ENCODE measurements at places on chromosomes 3 and 15.
A peak's percentile ranks its signal among the peaks of the same experiment; 100 is the strongest.

- DNase-seq, result peak; percentile 13
These were observed at the start of gene CAMK2N2 for GRCh38 chr3:184261270-184261853. Gene CAMK2N2 (minus strand): TSS chr3:184261553. CDS start chr3:184261285, 268 bp downstream.

GRCh38 chr3:123459862-123460261 lies 11.0 kb upstream of the ADCY5 start:
- DNase-seq, result no peak

- no peak for DNase-seq
These were observed 21.8 kb downstream of the ATP2C1 start for GRCh38 chr3:130915567-130916292.

GRCh38 chr3:26193558-26193957 lies 403.7 kb downstream of the OXSM start:
- no peak for DNase-seq

- peak; percentile 95 for DNase-seq
These were observed 37.1 kb upstream of the SLC4A7 start for GRCh38 chr3:27521179-27521871.

DNA sequence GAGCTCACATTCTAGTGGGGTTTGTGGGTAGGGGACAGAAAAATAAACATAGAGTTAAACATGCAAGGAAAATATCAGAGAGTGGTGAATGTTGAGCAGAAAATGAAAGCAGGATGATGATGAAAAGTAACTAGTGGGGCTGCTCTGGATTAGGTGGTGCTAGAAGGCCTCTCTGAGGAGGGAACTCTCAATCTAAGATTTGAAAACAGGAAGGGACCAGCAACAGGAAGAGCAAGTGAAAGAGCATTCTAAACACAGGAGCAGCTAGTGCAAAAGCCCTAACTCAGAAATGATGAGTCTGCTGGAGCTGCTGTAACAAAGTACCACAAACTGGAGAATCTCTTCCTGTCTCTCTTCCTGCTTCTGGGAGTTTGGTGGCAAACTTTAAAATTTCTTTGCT lies 468.6 kb upstream of the AGTR1 start:
- DNase-seq, result no peak

- no peak for DNase-seq
These were observed 125.2 kb downstream of the EFHB start for GRCh38 chr3:19808834-19809233.

DNA sequence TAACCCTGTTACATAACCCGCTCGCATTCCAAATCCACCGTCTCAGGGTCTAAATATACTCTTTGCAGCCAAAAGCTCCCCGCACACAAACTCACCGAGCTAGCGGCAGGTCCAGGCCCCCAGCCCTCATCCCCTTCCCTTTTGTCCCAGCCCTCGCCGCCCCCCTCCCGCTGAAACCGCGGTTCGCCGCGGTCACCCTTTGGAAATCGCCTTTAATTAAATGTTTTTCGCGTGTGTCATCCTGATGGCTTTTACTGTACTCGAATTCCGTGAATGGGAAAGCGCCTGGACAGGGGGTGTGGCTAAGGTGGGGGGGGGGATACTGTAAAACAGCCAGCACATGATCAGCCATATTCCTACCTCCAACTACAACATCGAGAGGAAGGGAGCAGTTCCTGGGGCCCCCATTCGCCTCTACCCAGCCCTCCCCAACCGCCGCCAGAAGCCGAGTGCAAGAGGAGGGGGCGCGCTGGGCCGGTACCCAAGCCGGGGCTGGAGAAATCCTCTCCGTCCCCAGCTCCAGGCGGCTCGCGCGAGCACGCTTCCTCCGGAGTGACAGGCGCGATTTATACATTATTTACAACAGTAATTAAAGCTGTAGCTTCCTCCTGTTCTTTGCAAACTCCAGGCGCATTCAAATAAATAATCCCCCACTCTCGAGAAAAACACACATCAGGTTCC lies 1.7 kb downstream of the RORA start:
- no peak for DNase-seq

- DNase-seq, result no peak
These were observed 69.7 kb upstream of the LINGO1 start for GRCh38 chr15:77702211-77702957.

DNA sequence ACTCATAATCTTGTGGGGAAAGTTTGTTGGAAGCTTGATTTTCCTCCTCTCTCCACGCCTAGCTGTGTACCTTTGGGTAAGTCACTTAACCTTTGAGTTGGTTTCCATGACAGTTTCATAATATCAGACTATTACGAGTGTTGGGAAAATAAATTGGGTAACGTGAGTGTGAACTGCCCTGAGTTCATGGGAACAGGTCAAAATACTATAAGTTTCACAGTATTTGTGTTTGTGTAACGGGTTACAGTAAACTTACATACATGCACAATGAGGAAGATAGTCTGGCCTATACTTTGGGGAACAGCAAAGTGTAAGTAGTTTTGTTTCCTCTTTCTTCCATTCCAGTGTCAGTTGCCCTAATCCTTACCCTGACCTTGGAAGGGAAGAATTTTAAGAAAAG lies 509.9 kb downstream of the MECOM start:
- DNase-seq, result peak; percentile 59

- no peak for DNase-seq
These were observed 202.3 kb upstream of the PROK2 start for GRCh38 chr3:71987089-71987735.

DNA sequence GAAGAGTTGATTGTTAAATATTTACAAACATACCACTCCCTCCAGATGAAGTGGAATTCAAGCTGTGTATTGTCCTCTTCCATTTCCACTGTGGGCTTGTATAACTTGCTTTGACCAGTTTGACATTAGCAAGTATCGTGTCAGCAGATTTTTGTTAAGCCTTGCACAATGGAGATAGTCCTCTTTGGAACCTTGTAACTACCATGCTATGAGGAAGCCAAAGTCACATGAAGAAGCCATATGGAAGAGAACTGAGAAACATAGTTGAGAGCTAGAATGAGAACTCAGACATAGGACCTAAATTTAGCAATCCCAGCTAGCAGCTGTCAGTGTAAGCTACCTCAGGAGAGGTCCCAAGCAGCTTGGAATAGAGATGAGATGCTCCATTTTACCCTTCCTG lies 889.2 kb downstream of the PDCD6IP start:
- no peak for DNase-seq

DNA sequence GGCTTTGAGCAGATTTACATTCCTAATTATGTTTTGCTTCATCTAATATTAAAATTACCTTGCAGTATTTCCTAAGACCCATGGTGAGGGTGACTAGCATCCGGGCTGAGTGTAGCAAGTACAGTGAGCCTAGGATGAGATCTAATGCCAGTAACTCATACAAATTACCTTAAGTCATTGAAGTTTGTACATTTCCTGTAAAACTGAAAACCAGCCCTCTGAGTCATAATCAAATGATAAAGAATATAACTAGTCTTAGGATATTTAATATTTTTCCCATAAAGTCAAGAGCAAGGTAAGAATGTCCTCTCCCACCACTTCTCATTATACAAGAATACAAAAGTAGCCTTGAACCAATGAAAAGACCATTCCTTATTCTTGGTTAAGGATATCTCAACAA lies 54.8 kb upstream of the CHRM5 start:
- no peak for DNase-seq

- DNase-seq, result no peak
These were observed 68.4 kb upstream of the MFGE8 start for GRCh38 chr15:88981244-88982215.

DNA sequence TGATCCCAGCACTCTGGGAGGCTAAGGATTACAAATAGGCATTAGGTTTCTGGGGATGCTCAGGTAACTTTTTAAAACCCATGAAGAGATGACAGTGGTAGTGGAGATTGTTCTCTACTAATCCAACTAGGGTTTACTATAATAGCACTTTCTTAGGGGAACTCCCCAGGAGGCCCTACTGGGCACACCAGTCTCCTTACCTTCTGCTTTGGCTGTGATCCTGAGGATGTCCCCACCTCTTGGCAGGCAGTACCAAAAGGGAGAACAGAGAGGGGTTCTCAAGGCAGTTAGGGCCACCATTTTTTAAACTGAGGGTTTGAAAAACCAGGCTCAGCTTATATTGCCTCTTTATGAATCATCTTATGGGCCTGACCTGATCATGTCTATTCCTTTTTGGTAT lies 15.0 kb upstream of the FBXL22 start:
- DNase-seq, result no peak

DNA sequence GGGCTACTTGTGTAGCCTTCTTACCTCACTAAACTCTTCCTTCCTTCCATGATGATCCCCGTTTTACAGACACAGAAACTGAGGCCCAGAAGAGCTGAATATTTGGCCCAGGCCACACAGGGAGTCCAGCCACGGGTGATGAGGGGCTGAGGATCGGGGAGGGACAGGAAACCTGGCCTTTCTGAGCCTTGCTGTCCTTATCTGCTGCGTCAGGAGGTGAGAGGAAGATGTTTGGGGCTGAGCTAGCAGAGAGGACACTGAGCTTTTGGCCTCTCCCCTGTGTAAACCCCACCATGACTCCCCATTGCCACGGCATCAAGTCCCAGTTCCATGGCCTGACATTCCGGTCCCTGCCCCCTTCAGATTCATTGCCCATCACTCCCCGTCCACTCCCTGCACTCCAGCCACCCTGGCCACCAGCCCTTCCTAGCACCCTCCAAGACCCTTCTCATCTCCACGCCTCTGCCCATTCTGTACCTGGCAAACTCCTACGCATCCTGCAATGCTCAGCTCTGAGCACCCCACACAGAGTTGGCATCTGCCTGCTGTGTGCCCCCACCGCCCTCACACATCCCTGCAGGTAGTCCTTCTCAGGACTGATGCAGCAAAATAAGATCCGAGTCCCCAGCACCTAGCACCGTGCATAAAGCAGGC lies 103.0 kb downstream of the FBLN2 start:
- DNase-seq, result no peak

DNA sequence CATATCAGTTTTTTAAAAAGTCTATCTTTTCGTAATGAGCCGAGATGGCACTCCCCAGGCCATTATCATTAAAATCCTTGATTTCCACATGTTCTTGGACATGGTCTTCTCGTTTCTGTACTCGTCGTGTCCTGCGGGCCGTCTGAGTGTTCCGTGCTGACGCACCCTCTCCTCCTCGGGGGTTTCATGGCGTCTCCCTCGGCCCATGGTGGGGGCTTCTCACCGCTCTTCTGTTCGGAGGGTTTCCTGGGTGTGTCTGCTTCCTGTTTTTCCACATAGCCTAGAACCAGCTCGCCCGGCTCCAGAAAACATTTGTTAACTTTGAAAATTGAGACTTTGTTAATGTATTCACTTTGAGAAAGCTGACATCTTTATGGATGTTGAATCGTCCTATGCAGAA lies 92.7 kb downstream of the VGLL4 start:
- no peak for DNase-seq

DNA sequence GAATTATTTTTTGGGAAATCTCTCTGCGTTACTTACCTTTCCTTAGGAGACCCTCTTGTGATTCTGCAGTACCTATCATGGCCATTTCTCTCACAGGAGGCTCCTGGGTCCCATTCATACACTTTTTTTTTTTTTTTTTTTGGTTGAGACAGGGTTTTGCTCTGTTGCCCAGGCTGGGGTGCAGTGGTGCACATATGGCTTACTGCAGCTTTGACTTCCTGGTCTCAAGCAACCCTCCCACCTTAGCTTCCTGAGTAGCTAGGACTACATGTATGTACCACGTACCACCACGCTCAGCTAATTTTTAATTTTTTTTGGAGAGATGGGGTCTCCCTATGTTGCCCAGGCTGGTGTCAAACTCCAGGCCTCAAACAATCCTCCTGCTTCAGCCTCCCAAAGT lies 36.1 kb downstream of the TRAK1 start:
- DNase-seq, result no peak

DNA sequence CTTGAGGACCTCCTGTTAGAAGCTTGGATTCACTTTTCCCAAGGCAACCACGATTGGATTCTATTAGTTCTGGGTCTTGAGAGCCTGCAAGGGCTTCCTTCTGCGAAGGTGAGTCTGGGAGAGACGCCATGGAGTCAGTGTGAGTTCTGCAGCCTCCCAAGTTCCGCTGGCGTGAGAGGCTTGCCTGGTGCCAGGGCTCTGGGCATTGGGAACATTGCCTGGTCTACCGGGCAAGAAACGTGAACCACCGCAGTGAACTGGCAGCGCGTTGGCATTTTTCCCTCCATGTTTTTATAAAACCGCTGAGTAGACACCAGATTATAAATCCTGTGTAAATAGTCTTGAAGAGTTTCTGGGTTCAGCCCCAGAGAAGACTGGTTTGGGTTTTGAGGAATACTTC lies 160.9 kb downstream of the IGF1R start:
- no peak for DNase-seq

DNA sequence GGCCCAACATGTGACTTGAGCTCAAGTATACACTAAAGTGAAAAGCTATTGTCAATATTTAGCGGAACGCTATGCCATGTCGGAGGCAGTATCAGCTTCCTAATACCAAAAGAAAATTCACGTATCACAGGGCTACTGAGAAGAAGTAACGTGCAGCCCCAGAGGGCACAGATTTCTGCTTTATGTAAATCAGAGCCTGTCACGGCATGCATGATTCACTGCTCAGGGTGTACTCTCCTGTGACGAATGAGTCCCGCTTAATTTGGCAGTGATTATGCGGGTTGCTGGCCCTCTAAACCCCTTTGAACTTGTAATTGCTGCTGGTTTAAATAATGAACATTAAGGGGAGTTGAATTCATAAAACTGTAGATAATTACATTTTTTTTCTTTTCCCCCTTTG lies 85.3 kb downstream of the MEIS2 start:
- no peak for DNase-seq

DNA sequence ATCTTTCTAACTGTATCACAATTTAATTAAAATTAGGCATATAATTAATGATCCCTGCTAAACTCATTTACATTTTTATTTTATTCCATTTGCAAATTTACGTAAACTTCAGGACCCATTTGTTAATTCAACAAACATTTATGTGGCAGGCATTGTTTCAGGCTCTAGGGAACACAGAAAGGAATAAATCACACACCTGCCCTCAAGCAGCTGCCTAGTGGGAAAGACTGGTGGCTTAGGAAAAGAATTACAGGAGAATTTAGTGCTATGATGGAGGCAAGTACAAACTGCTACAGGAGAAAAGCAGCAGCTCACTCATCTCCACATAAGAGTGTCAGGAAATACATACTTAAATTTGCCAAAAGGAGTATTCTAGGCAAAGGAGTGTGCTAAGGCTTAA lies 11.2 kb downstream of the CBLB start:
- no peak for DNase-seq

- peak; percentile 33 for DNase-seq
These were observed 16.6 kb downstream of the BTLA start for GRCh38 chr3:112482675-112483074.

- no peak for DNase-seq
These were observed 317.5 kb upstream of the TRIM42 start for GRCh38 chr3:140360332-140360731.

GRCh38 chr3:177983320-177983719 lies 552.9 kb upstream of the KCNMB2 start:
- DNase-seq, result no peak

DNA sequence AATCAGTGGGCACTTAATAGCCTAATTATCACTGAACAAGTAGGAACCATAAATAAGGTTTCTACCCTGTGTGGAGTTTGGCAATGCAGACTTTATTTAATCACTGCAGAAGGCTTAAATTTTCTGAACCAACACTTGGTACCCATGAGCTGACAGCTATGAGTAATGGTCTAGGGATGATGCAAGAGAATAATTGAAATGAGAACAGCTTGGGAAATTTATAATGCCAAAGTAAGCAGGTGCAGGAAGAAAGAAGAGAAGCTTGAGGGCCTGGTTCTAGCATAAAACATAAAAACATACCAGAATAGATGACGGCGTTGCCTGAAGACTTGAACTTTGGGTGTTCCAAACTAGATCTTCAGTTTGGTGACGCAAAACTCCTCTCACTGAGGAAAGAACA lies 67.0 kb downstream of the IMPG2 start:
- DNase-seq, result no peak

GRCh38 chr3:183532620-183533411 lies 22.7 kb downstream of the KLHL6 start:
- DNase-seq, result no peak

- peak; percentile 43 for DNase-seq
These were observed at the start of gene PLSCR2 for GRCh38 chr3:146469150-146470017. Gene PLSCR2 (minus strand): TSS chr3:146469561. CDS start chr3:146459904, 9,657 bp downstream.

Data from inflammatory macrophage treated with lipopolysaccharide for 4 hours (primary cell).